COR-L47 (cell line): ENCODE measurements at places on chromosomes 3 and 15.

DNA sequence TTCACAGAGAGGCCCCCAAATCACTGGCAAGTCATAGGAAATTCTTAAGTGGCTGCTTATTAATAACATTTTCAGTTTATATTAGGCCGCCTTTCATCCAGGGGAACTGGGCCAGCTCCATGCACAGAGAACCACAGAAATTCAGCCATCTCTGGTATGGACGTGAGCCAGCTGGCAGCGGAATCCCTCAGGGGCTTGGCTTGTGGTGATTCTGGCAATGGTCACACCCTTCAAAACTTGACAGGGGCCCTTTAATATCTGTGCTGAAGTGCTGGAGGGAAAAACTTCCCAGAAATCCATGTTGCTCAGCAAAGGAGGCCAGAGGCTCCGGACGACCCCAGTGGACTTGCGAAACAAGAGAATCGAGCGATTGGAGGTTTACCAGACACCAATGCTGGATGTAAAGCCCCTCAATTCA lies 11.3 kb downstream of the PRICKLE2 start:
- no peak for DNase-seq

DNA sequence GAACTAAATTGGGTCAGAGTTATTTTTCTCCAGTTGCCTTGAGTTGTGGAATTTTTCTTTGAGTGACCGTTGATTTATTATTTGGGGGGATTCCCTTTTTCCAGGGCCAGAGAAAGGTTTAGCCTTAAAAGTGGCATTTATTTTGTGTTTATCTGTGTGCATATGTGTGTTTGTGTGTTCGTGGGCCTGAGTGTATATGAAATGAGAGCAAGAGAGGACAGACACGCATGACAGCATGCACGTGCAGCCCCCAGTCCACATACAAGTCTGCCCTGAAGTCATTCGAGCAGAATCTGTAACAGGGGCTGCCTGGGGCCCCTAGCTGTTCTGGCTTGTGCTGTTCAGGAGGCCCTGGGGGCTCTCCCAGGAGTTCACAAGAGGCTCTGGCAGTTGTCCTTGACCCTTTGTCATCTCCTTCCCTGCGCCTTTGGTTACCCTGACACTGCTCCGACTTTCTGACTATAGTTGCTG lies 18.3 kb upstream of the TRAK1 start:
- DNase-seq, result no peak

- DNase-seq, result peak; percentile 74
Observed at GRCh38 chr3:196081002-196081833, 672 bp downstream of the TFRC start.

- DNase-seq, result peak; percentile 55
Observed at GRCh38 chr3:140128217-140128616, 193.2 kb downstream of the CLSTN2 start.

GRCh38 chr3:47057212-47057671 lies 77.8 kb downstream of the NBEAL2 start:
- DNase-seq, result no peak

- no peak for DNase-seq
Observed at GRCh38 chr3:179074656-179075055, 3.0 kb upstream of the ZMAT3 start.
